ENCODE measurements at places on chromosomes 3 and 15.

DNA sequence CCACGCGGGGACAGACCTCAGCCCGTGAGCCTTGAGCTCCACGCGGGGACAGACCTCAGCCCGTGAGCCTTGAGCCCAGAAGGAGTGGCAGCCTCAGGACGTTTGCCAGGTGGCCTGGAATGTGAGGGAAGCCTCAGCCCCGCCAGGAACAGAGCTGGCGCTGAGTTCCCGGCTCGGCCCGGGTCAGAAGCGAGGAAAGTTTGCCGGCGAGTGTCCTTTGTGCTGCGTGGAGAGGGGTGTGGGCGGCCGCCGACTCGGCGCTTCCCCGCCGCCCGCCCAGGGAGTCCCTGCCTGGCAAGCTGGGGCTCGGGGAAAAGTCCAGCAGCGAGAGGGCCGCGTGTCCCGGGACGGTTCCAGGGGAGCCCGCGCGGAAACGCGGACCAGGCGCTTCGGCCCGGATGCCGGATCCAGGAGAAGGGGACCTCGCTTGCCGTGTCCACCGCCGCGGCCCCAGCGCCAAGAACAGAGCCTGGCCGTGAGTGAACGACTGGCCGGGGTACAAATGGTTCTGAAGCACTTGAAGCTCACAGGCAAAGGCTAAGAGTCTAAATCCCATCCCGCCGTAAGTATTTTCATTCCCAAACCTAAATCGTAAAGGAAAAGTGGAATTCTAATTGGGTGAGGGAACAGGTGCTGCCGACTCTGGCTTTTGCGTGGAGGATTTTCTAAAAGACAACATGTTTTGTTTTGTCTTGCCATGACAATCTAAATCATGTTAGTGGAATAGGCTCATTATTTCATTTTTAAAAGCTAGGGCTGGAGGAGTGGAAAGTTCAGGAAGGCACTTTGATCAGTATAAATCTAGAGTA lies 1.7 kb downstream of the LRRN1 start:
- DNase-seq: no peak

DNA sequence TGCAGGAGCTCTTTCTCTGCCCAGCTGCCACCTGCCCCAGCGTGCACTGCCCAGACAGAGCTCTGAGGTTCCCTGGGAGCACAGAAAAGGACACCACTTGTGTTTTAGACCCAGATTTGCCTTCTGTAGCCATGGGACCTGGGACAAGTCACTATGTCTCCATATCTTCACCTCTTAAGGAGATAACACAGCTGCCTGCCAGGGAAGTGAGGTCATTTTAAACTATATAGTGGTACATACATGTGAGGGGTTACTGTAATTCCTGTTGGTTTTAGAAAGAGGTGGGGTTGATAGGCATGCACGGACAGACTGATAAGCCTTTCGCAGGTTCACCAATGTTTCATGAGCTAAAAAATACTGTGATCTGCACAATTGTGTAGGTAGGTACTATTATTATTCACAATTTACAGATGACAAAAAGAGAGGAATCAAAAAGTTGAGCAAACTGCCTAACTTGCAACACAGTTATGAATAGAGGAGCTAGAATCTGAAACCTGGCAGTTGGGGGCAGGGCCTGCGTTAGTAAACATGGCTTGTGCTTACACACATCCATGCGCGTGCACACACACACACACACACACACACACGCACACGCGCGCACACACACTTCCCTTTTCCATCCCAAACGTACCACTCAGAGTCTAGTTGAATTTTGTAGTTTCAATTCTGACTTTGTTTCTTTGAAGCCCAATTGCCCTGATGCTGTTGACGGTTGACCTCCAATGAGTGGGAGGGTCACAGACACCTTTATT lies 193.6 kb downstream of the FAM43A start:
- no peak for DNase-seq

GRCh38 chr3:47610583-47610982 lies 31.9 kb upstream of the CSPG5 start:
- no peak for DNase-seq

- DNase-seq: no peak
These were observed 28.9 kb upstream of the OCA2 start for GRCh38 chr15:28128031-28128430.

DNA sequence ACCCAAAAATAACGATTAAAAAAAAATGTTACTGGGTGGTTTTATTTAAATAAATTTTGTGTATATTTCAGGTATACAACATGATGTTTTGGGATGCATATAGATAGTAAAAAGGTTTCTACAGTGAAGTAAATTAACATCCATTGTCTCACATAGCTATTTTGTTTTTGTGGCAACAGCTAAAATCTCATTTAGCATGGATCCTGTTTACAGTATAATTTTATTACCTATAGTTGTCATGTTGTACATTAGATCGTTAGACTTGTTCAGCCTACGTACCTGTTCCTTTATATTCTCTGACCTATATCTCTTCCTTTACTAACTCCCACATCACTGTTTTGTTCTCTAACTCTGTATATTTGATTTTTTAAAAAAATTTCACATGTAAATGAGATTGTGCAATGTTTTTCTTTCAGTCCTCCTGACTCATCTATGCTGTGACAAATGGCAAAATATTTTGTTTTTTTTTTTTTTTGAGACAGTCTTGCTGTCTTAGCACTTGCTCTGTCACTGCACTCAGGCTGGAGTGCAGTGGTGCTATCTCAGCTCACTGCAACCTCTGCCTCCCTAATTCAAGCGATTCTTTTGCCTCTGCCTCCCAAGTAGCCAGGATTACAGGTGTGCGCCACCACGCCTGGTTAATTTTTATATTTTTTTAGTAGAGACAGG lies 45.6 kb downstream of the OIP5 start:
- DNase-seq: no peak

DNA sequence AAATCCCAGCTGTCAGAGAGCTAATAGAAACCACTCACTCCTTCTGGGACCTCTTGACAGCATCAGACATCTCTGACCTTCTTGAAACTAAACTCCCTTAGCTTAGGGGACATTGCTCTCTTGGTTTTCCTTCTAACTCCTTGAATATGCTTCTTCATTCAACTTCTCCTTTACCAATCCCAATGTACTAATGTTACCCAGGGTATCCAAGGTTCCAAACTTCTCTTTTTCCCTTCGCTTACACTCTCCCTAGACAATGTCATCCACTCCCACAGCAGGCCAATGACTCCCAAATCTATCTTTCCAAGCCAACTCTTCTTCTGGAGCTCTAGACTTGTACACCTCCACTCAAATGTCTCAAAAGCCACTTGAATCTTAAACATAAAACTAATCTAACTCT lies 14.6 kb downstream of the HEXA start:
- no peak for DNase-seq

Data from activated T-cell treated with anti-CD3 and anti-CD28 coated beads, Interleukin-2, amount 50 U/mL, for 72 hours (primary cell).